ENCODE measurements at places on chromosomes 2 and 18. TPM values are rescaled to one million over a fixed set of nuclear protein-coding genes. Genes with fewer than 3 reads are reported as not detected.

ASPRV1 gene
- 2.8 TPM for polyA plus RNA-seq

C2orf81 gene
- 7.1 TPM for polyA plus RNA-seq

- no peak for DNase-seq
Measured at GRCh38 chr18:44798433-44799048, 117.9 kb downstream of the SETBP1 start.

DNA sequence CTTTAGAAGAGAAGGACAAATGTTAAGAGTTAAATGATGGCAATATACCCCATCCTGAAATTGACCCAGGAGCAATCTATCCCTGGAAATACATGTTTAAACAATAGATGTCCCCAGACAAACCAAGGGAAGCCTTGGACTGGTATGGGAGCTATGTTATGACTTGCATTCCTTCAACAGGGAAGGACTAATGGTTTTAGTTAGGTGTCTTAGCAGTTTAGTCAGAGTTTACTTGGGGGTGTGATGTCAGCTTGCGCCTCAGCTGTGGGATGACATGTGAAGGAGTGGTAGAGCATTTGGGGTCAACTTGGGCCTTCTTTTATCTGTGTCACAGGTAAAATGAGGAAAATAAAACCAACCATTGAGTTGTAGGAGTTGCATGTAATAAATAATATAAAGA lies 36.8 kb downstream of the SPC25 start:
- no peak for DNase-seq

DNA sequence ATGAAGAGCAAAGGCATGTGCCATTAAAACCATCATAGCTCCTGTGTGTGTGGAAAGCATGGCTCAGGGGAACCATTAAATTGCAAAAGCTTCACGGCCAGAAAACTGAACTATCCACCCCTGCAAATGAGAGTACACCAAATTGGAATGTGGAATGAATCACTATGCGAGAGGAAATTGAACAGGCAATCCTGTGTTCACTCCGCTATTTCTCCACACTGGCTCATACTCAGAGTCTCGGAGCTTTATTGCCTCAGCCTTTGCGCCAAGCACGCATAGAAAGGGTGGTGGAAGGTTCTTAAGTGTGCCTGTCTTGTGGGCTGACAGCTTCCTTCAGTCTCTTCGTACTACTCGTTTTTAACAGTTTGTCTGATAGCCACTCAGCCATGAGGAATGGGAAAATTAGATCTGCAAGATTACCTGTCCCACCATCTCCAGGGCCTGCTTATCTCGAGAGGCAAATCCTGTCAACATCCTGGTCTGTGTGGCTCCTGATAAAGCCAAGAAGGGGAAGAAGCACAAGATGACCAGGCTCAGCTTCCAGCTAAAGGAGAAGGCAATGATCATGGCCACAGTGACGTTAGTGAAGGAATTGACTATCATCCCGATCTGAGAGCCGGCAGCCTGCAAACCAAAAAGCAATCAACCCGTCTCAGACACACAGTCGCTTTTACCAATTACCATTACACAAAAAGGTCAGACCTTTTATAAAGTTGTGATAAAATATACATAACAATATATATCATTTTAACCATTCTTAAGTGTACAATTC lies 34.9 kb downstream of the G6PC2 start:
- DNase-seq: no peak

All from adrenal gland (tissue), 19 donors.